Chondrocyte (in vitro differentiated cells): ENCODE measurements at places on chromosomes 16 and 17. TPM values are rescaled to one million over a fixed set of nuclear protein-coding genes. Genes with fewer than 3 reads are reported as not detected.

GRCh38 chr16:80509872-80510271 lies 30.9 kb upstream of the DYNLRB2 start:
- peaks cover 7% of the 10 kb centered on the region for H3K27me3 ChIP-seq
- H3K27ac ChIP-seq = no peak overlapping the region
- H3K4me3 ChIP-seq = no peak overlapping the region

DNA sequence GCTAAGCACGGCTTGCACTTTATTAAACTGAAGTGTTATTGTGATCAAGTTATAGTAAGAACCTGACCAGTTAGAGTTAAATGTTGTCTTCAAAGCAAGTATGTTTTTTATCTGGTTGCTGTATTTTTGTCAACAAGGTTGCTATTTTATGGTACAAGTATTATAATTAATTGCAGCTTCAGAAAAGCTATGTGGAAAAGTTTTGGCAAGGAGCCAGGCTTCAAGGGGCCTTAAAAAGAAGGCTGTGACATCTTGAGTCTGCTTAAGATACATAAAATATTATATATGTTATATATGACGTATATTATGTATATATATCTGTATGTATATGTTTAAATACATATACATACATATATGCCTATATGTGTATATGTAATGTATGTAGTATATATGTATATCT lies 1461.2 kb upstream of the CDH8 start:
- H3K27me3 ChIP-seq = peaks cover 16% of the 10 kb centered on the region
- H3K36me3 ChIP-seq = no peaks in the 10 kb centered on the region
- H3K4me3 ChIP-seq = no peak overlapping the region
- no peak for DNase-seq
- no peak overlapping the region for H3K27ac ChIP-seq

DNA sequence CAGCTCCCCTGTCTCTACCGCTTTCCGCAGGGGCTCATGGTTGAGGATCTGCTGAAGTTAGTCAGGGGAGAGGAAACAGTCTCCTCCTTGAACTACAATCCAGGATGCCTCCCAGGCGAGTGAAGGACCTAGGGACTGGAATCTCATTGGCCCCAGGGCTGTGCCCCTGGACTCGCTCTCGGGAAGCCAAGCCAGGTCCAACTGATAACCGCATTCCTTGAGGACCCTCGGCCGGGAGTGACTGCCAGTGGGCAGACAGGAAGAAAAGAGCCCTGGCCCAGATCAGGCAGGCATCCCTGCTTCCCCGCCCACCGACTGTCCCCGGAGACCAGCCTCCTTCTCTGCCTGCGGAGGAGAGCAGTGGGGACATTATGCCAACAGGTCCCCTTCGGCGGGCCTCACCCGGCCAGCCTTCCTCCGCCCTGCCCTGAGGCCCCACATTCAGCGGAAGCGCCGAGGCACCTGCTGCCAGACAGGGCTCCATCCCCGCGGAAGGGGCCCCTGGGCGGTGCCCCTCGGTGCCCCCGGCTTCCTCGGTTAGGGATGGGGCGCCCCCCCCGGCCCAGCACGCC lies 776 bp downstream of the LRRC75A start:
- DNase-seq = no peak
- H3K27ac ChIP-seq = no peak overlapping the region
- H3K4me1 ChIP-seq = peaks cover 22% of the 10 kb centered on the region
- H3K27me3 ChIP-seq = peaks cover 13% of the 10 kb centered on the region
- H3K36me3 ChIP-seq = no peaks in the 10 kb centered on the region

GRCh38 chr16:79623062-79623461 lies 22.5 kb upstream of the MAF start:
- no peak overlapping the region for H3K27ac ChIP-seq
- no peak overlapping the region for H3K4me3 ChIP-seq
- H3K4me1 ChIP-seq = peaks cover 6% of the 10 kb centered on the region
- peaks cover 18% of the 10 kb centered on the region for H3K27me3 ChIP-seq
- no peak for DNase-seq

The RASL10B gene
- 8.4 to 21.3 TPM (median 19.1 TPM) in 3 replicates for total RNA-seq

The CLEC3A gene
- not detected in 3 replicates for total RNA-seq

The KRTAP4-1 gene
- not detected in 3 replicates for total RNA-seq

The TBC1D3C gene
- not detected in 3 replicates for total RNA-seq

DNA sequence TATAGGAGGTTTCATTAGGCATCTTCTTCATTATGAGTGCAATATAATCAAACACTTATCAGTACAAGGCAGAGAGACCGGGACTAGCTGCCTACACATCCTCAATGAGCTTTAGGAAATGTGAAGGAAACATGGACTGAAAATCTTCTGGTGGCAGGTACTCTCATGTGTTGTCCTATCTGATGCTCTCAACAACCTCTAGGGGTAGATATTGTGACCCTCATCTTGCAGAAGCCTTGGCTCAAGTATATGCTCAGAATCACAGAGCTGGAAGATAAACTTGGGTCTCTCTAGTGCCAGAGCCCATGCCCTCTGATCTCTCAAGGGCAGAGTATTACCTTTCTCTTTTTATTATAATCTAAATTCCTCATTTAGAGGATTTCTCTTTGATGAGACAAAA lies 181.6 kb upstream of the C17orf78 start:
- no peak for DNase-seq
- H3K27ac ChIP-seq = no peak overlapping the region
- H3K4me1 ChIP-seq = peaks cover 13% of the 10 kb centered on the region
- H3K4me3 ChIP-seq = no peak overlapping the region

DNA sequence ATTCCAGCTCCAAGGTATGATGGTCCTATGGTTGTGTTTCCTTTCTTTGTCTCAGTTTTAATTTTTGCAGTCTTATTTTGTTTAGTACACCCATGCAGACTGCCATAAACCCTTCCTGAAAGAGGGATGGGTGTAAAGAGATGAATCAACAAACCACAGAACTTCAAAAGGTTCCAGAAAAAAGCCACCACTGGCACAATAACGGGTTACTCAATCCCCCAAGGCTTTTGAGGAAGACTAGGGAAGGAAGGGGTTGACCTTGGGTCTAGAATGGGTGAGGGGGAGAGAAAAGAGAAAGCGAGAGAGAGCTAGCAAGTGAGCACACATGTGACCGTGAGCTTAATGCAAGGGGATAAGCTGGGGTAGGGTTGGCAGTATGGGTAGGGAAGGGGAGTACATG lies 168.1 kb downstream of the XYLT1 start:
- no peak overlapping the region for H3K4me3 ChIP-seq
- no peak for DNase-seq
- peaks cover 20% of the 10 kb centered on the region for H3K4me1 ChIP-seq
- no peak overlapping the region for H3K27ac ChIP-seq

The CCDC200 gene
- total RNA-seq = not detected in 3 replicates
